ENCODE measurements at places on chromosomes 4 and X.

DNA sequence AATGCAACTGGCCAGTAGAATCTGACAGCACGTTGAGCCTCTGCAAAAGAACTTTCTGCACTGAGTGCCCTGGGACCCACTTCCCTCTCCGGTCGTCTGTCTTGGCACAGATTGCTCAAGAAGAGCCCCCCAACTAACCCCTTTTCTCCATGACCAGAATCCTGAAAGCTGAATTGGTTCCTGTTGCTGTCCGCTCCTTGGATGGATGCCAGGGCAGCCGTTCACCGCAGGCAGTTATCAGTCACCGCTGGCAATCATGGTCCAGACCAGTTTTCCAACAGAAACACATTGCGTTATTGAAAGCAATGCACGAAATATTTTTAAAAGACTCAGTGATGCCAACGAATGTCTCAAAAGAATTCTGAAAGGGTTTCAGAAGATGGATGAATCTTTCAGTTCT, 733.7 kb upstream of the FRG1 start:
- no peak for DNase-seq

DNA sequence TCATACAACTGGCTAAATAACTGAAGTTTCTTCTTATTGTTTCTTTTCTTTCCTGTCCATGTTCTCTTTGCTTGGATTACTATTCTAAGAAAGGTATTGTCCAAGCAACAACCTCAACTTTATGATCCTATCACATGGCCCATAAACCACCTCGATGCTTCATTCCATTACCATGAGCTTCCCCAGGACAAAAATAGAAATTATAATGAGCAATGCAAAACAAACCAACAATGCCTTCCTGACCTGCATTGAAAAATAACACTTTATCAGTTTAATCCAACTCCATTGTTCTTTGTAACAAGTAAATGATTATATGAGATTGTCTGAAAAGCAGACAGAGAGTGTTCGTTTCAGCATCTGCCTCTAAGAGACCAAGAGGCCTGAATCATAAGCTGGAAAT, 148.8 kb downstream of the HS6ST2 start:
- DNase-seq: no peak

GRCh38 chr4:165415910-165416309, 37.1 kb downstream of the CPE start:
- DNase-seq: no peak

- no peak for DNase-seq
Measured at GRCh38 chrX:10142041-10142599, 14.7 kb upstream of the CLCN4 start.

DNA sequence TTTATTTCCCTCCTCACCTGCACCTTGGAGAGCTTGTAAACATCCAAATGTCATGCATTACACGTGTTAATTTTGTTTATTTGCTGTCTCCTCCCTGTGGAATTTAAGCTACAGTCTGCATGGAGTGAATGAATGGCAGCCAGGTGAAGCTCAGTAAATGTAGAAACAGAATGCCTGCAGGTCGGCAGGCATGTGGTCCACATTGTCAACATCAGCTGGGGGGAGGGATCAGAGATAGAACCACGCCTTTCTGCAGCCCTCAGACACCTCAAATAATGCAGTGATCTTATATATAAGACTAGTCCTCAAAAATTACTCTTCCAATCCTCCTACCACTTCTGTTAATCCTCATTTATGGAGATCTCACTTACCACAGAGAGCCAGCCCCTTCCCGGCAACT, 131.2 kb upstream of the KIT start:
- DNase-seq: no peak

DNA sequence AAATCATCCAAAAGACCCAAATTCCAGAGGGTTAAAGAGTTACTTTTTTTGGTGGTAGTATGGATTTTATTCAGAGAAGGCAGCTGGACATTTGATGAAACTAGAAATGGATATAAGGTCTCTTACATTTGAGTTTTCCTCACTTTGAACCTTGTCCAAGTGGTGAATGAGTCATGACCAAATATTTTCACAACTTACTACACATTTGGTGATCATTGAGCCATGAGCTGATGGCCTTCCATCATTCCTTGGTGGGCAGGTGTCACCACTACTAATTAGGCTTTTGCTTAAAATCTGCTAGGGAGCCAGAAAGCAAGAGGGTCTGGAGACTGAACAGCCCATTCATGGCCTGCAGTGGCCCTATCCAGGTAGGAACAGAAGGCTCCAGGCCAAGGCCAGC, 620.2 kb upstream of the INTU start:
- DNase-seq: no peak

DNA sequence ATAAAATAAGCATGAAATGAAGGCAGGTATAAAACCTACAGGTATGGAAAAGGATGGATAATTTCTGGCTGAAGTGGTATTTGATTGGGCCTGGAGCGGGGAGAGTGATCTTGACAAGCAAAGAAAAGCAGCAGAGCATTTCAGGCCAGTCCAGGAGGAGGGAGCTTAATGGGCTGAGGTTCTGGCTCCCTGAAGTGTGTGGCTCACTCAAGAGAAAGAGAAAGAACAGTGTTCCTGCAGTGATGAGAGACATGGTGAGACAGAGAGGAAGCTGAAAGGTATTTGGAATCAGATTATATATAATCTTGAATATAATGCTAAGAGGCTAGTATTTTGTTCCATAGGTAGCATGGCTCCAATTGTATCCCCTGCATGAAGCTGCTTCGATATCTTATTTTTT, 153.5 kb downstream of the MGST2 start:
- no peak for DNase-seq

- no peak for DNase-seq
Measured at GRCh38 chr4:10639100-10639499, 45.5 kb downstream of the CLNK start.

- DNase-seq: no peak
Measured at GRCh38 chr4:115213716-115214115, 100.3 kb upstream of the NDST4 start.

DNA sequence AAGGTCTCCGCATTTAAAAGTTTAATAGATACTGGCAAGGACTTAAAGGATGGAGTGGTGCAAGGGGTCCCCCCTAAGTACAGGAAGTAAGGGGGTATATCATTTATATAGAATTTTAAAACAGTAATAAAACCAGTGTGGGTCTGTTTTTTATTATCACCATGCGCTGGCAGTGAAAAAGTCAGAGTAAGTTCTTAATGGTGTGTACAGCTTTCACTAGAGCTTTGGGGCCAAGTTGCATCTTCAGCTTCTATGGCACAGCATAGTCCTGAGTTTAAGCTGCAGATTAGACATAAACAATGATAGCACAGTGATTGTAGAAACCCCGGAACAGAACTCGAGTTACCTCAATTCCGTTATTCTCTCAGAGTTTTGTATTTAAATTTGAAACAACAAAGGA, 27.6 kb downstream of the RHOH start:
- no peak for DNase-seq

All from prostate gland (tissue), 2 donors.